IMR-90 (cell line): ENCODE measurements at places on chromosomes 4 and X. TPM values are rescaled to one million over a fixed set of nuclear protein-coding genes. Genes with fewer than 3 reads are reported as not detected.

GRCh38 chrX:18410038-18410437, 15.4 kb upstream of the CDKL5 start:
- peak; percentile 55 for DNase-seq

- peak; percentile 10 for DNase-seq
These were observed 2362.4 kb upstream of the TENM3 start for GRCh38 chr4:179880756-179881155.

GRCh38 chrX:8075636-8076035, 95.4 kb downstream of the VCX2 start:
- DNase-seq, result no peak

- no peak for DNase-seq
These were observed 12.8 kb upstream of the STBD1 start for GRCh38 chr4:76293772-76294171.

- peak; percentile 63 for DNase-seq
These were observed 2.0 kb downstream of the RAB40A start for GRCh38 chrX:103517246-103517645.

DNA sequence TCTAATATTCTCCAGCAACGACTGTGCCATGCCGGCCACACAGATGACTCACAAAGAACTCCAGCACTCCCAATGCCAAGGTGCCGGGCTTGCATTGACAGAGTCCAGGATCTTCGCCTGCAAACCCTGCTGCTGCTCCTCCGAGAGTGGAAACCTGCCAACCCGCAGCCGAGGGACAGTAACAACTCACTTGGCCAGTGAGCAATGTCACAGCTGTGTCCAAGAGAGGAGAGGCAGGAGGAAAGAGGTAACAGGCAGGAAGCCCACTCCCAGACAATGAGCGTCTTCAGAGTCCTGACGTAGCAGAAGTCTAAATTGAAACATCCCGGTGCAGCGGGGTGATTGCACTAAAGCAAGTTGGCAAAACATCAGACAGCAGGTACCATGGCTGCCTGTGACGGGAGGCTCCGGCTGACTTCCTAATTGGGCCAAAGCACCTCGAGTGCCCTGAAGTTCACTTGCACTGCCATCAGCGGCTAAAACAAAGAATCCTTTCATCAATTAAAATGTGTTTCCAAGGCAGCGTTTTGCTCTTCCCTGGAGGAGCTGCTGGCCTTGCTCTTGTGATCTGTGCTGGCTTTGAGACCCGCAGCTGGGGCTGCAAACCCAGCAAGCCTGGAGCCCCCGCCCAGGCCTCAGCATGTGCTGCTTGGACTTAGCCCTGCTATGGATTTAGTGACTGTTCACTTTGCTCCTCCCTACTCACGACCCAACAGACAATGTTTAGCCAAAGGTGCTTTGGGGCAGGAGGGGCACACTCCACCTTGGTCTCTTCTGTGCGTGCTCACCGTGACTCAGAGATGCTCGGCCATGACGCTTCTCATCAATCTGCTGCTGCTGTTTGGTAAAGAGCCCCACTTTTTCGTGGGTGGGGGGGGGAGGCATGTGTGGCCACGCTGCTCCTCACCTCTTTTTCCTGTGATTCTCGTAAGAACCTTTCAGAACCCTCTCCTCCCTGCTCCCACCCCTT, 36.5 kb downstream of the DCTD start:
- peak; percentile 11 for DNase-seq

Gene VSIG4
- total RNA-seq, result not detected in 2 replicates

Gene TCEAL6
- not detected in 2 replicates for total RNA-seq

Gene PHOX2B
- not detected in 2 replicates for total RNA-seq

Gene GNL3L
- 47.2 and 48.8 TPM in 2 replicates for total RNA-seq

Gene NAP1L3
- 2.2 and 5.3 TPM in 2 replicates for total RNA-seq

Gene SLC9B1
- total RNA-seq, result 0.18 and 0.28 TPM in 2 replicates

Gene CT45A5
- total RNA-seq, result not detected in 2 replicates

Gene TGIF2LX
- not detected in 2 replicates for total RNA-seq
